ENCODE measurements at places on chromosomes 6 and 20.

DNA sequence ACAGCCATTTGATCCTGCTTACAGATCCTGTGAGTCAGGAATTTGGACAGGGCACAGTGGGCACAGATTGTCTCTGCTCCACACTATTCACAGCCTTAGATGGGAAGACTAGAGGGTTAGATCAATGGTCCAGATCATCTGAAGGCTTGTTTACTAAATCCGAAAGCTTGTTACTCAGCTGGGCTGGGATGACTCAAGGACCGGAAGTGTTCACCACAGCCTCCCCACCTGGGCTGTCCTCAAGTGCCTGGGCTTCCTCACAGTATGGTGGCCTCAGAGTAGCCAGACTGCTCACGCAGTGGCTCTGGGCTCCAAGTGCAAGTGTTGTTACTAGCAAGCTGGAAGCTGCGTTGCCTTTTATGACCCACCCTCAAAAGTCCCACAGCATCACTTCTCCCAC is 75.4 kb upstream of the INSM1 start:
- no peak for DNase-seq

DNA sequence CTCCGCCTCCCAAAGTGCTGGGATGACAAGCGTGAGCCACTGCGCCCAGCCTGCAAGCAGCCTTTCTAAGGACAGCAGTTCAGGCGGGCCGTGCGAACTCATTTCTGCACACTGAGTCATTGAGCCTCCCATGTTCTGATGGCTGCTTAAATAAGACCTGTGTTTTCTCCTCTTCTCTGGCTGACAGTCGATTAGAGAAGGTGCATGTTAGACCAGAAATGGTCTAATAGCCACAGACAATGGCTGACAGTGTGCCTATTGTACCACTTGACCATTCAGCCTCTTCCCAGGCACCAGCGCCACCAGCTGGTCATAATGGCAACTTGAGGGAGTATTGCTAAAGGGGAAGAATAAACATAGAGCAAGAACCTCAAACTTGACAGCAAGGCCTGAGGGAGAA is 6.2 kb downstream of the CST11 start:
- peak; percentile 37 for DNase-seq

GRCh38 chr6:18102783-18103509 is 19.5 kb downstream of the NHLRC1 start:
- DNase-seq = no peak

DNA sequence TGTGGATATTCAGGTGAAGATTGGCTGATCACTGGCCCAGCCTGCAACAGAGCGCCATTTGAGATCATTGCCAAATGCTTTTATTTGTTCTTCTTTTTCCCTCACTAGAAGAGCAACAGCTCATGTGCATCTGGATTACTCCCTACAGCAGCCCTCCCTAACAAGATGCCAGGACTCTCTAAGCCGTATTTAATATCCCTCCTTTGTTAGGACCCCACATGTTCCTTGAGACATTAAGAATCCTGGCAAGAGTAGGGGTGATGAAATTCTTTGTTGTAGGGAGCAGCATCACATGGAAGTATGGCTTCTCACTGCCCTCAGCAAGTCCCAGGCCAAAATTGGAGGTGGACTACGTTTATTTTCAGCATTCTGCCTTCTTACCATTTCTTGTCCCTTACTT is 167.8 kb downstream of the PAX1 start:
- DNase-seq = no peak

DNA sequence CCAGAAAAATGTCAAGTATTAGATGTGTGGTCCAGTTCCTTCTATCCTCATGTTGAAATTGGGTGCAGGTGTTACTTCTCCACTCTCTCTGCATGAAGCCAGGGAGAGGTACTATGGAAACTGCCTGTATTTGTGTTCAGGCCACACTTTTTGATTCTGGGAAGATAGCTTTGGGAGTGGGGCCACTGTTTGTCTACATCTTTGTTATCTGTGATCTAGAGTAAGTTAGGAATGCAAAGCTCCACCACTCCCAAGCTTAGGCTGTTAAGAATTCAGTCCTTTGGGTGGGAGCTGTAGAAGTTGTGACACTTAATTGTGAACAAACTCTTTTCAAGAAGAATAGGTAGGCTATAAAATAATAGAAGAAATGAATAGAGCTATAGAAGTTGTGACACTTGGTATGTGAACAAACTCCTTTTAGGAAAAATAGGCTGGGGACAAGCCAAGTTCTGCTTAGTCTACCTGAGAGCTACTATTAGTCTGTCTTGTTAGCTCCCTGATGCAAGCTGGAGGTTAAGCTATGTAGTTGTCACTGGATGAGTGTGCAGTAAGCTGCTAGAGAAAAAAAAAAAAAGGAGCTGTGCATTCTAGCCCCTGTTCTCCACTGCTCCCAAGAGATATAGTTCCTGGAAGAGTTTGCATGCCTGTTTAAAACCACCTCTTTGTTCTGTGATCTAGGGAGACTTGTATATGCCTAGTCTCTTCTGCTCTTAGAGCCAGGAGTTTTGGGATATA is 7.1 kb upstream of the GFRAL start:
- no peak for DNase-seq

DNA sequence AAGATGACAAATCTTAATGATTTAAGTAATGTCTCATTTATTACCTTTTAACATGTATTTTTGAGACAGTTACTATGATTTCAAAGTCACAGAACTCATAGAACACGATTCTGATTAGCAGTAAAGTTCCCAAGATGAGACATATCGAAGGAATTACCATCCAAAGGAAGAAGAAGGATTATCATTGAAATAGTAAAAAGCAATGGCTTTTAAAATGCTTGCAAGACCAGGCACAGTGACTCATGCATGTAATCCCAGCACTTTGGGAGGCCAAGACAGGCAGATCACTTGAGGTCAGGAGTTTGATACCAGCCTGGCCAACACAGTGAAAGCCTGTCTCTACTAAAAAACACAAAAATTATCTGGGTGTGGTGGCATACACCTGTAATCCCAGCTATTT is 219.2 kb downstream of the KHDC1L start:
- DNase-seq = no peak

DNA sequence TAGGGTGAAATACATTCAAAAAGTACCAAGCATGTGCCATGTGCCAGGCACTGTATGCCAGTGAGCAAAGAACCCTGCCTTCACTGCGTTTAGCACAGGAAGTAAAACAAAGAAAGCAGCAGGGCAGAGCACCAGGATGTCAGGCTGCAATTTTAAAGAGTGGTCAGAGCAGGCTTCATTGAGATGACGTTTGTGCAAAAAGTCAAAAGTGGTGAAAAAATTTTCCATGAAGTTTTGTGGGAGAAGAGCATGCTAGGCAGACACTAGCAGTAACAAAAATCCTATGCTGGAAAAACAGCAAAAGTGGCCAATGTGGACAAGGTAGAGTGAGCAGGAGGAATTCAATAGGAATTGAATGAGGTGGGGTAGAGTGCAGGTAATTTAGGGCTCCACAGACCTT is 31.3 kb downstream of the AKIRIN2 start:
- peak; percentile 6 for DNase-seq

- DNase-seq = no peak
Observed at GRCh38 chr6:117989086-117989485, 82.0 kb downstream of the SLC35F1 start.

- peak; percentile 17 for DNase-seq
Observed at GRCh38 chr6:123745895-123746294, 57.8 kb upstream of the NKAIN2 start.

DNA sequence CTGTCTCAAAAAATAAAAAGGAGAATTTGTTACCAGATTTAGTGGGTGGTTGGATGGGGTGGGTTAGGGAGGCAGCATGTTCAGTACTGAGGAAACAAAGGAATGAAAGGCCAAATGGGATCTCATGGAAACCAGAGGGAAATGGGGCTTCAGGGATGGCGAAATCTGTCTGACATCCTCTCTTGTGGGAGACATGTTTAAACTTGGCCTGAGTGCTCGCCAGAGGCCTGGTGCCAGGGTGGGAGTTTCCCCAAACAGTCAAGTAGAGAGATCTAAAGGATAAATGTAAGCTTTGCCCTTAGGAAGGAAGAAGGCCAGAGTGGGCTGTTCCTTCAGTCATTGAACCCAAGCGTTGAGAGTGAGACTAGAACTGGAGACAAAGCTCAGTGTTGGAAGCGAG is 61.9 kb upstream of the AKIRIN2 start:
- DNase-seq = no peak

- DNase-seq = no peak
Observed at GRCh38 chr6:158257781-158258180, 54.5 kb upstream of the TULP4 start.

- DNase-seq = no peak
Observed at GRCh38 chr20:37686762-37687477, 6.9 kb upstream of the CTNNBL1 start.

- DNase-seq = no peak
Observed at GRCh38 chr6:31730631-31731086, 1.6 kb upstream of the DDAH2 start.

DNA sequence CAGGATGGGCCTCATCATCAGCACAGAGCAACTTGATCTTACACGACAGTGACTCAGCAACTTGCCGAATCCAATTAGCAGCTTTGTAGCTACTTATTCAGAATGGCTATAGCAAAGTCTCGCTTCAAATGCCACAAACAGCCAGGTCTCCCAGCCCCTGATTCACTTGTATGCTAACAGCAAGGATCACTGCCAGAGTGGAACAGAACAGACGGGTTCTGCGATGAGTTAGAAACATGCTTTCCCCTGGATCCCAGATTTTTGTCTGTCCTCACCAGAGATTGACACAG is 254.4 kb downstream of the NRN1 start:
- no peak for DNase-seq

DNA sequence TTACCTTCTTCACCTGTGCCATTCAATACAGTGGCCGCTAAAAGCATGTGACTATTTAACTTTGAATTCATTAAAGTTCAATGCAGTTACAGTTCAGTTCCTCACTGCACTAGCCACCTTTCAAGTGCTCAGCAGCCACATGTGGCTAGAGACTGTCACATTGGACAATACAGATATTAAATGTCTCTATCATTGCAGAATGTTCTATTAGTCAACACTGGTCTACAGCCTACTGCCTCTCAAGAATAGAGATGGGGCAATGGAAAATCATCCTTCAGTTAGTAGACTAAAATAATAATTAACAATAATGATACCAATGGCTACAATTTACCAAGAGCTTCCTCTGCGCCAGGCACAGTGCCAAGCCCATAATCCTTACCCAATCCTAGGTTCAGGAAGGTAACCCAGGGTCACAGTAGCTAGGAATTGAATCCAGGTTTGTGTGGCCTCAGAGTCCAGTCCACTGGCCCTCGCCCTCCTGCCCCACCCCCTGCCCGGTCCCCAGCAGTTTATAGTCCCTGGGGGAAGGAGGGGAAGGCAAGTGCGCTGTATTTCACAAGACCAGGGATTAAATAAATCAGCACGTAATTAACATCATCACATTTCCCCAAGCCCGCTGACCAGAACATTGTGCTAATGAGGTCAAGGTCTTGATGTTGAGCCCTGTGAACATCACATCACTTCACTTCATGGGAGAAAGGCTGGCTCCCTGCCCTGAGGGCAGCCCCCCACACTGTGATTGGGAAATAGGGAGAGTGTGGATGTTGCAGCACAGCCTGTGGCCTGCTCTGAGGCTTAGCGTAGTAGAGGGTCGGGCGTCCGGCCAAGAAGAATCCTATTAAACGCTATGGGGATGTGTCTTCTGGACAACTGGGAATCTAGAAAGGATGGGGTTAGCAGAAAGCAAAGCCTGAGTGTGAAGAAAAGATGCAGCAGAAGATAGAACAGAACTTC is 147.2 kb downstream of the VEGFA start:
- no peak for DNase-seq

DNA sequence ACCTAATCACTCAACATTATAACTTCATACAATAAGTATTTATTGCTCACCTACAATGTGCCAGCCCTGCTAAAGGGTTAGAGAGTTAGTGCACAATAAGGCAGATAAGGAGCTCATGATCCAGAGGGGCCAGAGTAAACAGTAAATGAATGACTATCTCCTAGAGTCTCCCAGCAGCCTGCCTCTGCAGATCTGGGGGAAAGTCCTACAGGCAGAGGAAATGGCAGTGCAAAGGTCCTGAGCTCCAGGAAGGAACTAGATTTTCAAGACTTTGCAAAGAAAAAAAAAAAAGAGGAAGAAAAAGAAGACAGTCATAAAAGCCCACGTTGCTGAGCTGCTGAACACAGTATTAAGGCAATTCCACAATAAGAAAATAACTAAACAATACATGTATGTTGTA is 160.1 kb downstream of the SIM1 start:
- no peak for DNase-seq

- DNase-seq = no peak
Observed at GRCh38 chr6:2630891-2631571, 119.7 kb downstream of the MYLK4 start.

DNA sequence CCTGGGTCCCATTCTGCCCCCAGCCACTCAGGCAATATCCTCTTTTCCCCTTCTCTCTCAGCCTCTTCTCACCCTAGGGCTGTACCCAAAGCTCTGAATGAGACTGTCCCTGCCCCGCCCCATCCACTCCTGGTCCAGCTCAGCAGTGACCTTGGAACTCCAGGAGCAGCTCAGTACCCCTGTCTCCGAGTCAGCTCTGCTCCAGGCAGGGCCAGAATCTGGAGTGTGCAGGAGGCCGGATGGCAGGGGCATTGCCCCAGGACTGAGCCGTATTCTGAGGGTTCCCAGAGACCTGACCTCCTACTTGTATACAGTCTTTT is 2.0 kb upstream of the RAET1G start:
- no peak for DNase-seq

DNA sequence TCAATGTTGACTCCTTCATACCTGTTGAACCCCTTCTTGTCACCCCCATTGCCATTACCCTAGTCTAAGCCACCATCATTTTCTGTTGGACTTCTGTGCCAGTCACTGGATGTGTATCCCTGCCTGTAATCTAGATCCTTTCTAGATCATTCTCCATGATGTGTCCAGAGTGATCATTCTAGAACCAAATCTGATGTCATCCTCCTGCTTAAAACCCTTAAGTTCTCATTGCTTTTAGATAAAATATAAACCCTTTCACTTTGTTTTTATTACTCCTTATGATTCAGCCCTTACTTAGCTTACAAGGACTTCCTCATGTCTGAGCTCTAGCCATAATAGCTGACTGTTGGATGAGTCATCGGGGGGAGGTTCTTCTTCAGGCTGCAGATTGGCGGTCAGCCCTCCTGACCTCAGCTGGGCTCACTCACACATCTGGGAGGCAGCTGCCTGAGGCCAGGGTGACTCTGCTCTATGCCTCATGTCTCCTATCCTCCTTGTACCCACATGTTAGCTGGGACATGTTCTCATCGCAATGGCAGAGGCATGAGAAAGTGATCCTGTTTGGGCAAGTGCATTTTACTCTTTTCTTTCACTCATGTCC is 287.6 kb downstream of the ESR1 start:
- peak; percentile 84 for DNase-seq

- DNase-seq = no peak
Observed at GRCh38 chr6:355373-356208, 36.0 kb upstream of the IRF4 start.

GRCh38 chr6:27297857-27298730 is 14.0 kb downstream of the POM121L2 start:
- DNase-seq = peak; percentile 62

DNA sequence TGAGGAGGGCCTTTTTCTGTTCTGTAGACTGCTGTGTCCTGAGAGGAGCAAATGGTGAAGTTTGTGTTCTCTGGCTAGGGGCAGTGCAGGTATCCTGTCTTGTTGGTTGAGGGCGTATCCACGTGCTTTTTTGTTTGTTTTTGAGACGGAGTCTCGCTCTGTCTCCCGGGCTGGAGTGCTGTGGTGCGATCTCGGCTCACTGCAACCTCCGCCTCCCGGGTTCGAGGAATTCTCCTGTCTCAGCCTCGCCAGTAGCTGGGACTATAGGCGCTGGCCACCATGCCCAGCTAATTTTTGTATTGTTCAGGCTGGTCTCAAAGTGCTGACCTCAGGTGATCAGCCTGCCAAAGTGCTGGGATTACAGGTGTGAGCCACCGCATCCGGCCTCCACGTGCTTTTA is 10.8 kb upstream of the PXDC1 start:
- DNase-seq = no peak

- DNase-seq = no peak
Observed at GRCh38 chr20:33023439-33024242, 7.8 kb upstream of the BPIFB6 start.
